Uterus (tissue), 4 donors: ENCODE measurements at places on chromosomes 3 and 15. TPM values are rescaled to one million over a fixed set of nuclear protein-coding genes. Genes with fewer than 3 reads are reported as not detected.

GRCh38 chr3:8972639-8973038 is 9.4 kb upstream of the RAD18 start:
- DNase-seq = no peak

- no peak for DNase-seq
These were observed 74.3 kb downstream of the TCF12 start for GRCh38 chr15:56992725-56993124.

DNA sequence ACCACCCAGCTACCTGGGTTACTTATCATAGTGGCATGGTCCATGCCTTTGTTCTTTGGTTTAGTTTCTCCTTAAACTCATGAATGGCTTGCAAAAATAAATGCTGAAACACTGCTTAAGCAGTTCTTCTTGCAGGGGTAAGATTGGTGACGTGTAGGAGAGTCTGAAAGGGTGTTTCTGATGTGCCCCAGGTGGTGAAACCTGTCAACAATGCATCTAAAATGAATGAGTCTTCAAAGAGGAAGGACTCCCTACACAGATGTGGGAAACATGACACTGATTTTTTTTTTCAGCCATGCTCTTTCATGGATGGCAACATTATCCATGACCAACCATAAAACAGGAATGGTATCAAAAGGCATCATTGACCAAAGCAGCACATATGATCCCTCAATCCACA is 72.0 kb downstream of the KCNH8 start:
- DNase-seq = no peak

DNA sequence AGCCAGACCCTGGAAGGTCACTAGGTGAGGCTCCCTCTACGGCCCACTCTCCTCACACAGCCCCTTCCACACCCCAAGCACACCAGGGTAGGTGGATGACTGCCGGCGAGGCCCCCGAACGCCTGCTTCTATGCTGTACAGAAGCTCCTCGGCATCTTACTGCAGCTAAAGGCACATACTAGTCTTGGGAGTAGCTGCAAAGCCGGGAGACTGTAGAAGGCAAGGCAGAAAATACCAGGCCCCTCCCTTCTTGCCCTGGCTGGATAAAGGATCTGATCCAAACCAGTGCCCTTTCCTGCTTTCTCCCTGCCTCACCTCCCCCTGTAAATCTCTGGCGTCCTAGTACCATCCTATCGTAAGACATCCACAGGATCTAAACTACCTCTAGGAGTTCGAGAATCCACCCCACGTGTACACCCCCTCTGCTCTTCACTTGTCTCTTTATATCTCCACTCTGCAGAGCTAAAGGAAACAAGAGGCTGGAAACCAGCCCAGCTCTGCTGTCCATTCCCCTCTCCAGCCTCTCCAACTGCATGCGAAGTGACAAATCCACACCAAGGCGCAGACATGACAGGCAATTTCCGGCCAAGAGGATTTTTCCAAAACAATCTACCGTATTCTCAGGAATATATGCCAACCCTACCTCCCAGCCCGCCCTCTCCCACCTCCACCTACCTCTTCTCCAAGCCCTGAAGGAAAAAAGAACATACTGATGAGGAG is 11.8 kb downstream of the TNK2 start:
- DNase-seq = peak; percentile 56

- no peak for DNase-seq
These were observed 482.3 kb downstream of the ZBBX start for GRCh38 chr3:166897811-166898210.

GRCh38 chr15:50655555-50655954 is 31.0 kb downstream of the TRPM7 start:
- DNase-seq = no peak

- no peak for DNase-seq
These were observed 41.0 kb downstream of the SLCO2A1 start for GRCh38 chr3:133988631-133989161.

- no peak for DNase-seq
These were observed 216.6 kb upstream of the RASGRP1 start for GRCh38 chr15:38781196-38781595.

DNA sequence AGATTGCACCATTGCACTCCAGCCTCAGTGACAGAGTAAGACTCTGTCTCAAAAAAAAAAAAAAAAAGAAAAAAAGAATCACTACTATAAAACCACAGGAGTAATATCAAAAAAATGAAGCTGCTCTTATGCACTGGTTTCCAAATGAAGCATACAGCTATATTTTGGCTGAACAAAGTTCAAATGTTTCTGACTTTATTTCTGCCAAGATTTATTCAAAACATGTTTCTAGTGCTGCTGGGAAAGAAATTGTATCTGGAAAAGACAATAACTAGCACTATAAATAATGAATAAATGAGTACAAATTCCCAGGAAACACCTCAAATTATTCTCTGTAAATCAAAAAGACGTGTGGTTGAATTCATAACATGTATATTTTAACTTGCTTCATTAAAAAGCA is 102.5 kb upstream of the MME start:
- no peak for DNase-seq

- DNase-seq = no peak
These were observed 1212.3 kb upstream of the GBE1 start for GRCh38 chr3:82973791-82974190.

GRCh38 chr3:44995142-44995770 is 19.2 kb downstream of the EXOSC7 start:
- DNase-seq = peak; percentile 32

Gene FBXW12
- not detected for total RNA-seq

Gene FMN1
- 1.3 TPM for total RNA-seq

Gene LMCD1
- total RNA-seq = 70.9 TPM
